ENCODE measurements at places on chromosomes 11 and 22.

- no peak for DNase-seq
Measured at GRCh38 chr11:2586087-2586792, 113.6 kb downstream of the KCNQ1OT1 start.

DNA sequence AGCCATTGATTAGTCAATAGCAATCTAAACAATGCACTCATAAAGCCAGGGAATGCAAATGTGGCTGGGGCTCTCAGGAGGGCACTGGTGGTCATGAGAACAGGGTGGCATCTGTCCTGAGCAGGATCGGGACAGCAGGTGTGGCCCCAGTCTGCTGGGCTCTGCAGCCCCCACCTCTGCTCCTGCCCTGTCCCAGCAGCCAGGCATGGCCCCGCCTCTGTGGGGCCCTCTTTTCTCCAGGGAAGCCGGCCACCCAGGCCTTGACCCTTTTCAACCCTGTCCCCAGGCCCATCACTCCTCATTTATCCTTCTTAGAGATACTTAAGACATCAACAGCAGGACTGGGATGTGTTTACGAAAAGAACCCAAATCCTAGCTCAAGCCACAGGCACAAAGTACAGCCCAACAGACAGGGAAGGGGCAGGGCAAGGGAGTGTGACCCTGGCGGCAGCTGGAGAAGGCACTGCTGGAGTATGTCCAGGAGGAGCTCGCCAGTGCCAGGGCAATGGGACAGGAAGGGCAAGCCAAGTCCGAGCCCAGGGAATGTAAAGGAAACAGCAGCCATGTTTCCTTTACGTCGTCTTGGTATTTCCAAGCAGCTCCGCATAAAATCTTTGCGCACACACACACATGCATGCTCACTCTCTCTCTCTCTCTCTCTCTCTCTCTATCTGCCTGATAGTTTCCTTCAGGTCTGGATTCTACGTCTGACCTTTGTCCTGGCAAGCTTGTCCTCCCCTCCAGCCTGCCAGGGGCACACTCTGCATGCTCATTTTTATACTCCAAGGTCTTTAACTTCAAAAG is 59.9 kb downstream of the DGCR2 start:
- no peak for DNase-seq

- no peak for DNase-seq
Measured at GRCh38 chr22:33871935-33872334, 48.3 kb downstream of the LARGE1 start.

DNA sequence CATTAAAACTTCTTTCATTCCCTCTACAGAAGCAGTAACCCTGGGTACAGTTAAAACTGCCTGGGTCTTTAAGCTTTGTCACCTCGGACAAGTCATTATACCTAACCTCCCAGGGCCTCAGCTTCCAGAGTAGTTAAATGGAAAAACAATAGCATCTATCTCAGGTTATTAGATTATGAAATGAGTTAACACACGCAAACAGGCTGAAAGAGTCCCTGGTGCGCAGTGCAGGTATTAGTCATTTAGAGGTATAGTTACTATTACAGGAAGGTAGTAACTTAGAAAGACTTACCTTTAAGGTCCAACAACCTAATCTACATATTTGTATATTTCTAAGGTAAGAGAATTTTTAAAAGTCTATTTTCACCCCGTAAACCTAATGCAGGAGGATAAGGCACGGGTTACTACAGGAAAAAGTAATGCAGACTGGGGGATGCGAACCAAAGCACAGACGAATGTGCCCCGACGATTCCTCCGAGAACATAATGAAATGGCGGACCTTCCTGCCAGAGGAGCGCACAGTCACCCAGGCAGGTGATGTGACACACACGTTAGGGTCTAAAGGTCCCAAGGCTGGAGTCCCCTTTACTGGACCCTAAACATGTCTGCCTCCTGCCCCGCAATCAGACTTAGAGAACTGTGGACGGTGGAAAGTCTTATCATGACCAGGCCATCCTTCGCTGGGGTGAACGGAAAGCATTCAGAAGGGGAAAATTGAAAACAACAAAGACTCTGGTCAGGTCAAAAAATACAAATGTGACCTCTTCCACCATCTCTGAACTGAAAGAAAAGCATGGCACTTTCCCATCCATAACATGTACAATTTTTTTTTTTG is 1.3 kb downstream of the NAP1L4 start:
- peak; percentile 48 for DNase-seq

DNA sequence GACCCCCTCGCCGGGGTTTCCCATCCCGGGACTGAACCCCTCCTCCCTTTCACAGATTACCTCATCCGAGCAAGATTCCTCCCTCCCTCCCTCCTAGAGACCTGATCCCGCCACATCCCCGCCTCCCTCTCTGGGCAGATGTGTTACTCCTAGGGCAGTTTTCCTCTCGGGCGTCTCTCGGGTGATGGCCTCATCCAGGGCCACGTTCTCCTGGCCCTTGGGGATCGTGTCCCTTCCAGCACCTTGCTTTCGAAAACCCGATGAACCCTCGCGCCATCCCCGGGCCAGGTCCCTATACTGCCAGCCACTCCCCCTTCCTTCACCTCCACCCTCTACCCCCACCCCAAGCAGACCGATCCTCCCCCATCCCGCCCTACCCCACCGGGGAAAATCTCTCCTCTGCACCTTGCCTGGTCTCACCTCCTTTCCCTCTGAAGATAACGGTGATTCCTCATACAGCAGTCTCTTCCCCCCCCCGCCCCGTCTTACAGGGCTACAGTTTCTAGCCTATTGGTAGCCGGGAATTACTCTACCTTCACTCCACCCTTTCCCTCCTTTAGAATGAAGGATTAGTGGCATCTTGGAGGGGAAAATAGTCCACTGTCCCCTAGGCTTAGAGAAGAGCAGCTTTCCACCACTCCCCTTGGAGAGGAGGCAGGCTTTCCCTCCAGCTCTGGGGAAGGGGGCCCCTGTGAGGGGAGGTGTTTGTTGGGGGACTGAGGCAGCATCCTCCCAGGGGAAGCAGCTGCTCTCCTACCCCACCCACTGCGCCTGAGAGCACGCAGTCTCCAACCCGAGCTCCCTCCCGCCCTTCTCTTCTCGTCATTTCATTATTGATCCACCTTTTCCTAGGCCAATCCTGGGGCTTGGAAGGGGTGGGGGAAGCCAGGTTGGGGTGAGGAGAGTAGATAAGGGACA is 1.2 kb downstream of the KMT2A start:
- peak; percentile 47 for DNase-seq

DNA sequence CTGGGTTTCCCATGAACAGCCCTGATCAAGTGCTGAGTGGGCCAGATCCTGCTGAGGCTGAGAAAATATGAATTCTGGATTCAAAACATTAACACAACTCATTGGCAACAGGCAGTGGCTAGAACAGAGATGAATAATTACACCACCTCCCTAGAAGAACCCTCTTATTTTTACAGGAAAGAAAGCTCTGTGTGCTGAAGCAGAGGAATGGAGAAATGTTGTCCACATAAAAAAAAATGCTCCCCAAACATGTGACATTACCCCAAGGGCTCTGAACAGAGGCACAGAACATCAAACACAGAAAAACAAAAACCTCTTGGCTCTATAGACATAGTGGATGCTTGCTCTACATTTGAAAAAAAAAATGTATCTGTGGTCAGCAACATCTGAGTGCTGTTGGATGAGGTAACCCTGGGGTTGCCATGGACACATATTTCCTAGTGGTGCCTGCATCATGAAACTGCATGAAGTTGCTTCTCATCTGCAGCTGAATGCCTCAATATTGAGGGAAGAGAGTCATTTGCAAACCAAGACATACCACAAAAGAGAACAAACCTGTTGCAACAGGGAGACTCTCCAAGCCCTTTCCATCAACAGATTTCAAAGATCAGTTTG is 98.8 kb downstream of the SNX19 start:
- DNase-seq = no peak

- DNase-seq = no peak
Measured at GRCh38 chr22:49570032-49570848, 257.4 kb downstream of the BRD1 start.

GRCh38 chr11:130031056-130031455 is 28.4 kb upstream of the PRDM10 start:
- DNase-seq = no peak

DNA sequence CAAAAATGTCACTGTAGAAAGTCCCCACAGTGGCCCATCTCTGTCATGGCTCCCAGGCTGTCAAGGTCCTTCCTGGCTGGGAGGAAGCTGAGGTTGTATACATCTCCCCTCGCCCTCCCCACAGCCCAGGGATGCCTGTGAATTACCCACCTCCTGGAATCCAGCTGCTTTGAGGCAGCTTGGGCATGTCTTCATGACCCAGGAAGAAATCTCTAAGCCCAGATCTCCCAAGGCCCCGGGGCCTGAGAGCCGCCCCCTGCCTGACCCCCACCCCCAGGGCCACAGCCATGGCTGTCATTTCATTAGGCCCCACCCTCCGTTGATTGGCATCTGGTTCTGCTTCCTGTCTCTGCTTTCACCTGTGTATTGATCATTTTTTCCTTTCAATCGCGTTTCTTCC is 207.5 kb downstream of the TBC1D22A start:
- no peak for DNase-seq

DNA sequence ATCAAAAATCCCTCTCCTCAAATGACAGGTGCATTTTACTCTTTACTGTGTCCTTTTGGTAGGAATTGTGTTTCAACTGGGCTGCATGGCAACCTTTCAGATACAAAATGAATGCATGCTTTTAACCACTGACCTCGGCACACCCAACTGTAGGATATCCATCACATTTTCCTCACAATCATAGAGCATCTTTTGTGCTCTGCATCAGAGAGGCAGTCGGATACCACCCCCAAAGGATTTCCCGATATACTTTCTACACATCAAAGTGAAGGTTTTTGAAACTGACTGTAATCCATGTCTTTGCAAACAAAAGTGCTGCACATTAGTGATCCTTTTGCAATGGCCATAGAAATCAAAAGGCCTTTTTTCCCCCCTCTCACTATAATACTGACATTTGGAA is 9.1 kb downstream of the ME3 start:
- no peak for DNase-seq

- DNase-seq = no peak
Measured at GRCh38 chr11:62680825-62681240, 2.0 kb upstream of the UBXN1 start.

GRCh38 chr22:50248196-50249081 is 2.6 kb downstream of the HDAC10 start:
- DNase-seq = no peak

DNA sequence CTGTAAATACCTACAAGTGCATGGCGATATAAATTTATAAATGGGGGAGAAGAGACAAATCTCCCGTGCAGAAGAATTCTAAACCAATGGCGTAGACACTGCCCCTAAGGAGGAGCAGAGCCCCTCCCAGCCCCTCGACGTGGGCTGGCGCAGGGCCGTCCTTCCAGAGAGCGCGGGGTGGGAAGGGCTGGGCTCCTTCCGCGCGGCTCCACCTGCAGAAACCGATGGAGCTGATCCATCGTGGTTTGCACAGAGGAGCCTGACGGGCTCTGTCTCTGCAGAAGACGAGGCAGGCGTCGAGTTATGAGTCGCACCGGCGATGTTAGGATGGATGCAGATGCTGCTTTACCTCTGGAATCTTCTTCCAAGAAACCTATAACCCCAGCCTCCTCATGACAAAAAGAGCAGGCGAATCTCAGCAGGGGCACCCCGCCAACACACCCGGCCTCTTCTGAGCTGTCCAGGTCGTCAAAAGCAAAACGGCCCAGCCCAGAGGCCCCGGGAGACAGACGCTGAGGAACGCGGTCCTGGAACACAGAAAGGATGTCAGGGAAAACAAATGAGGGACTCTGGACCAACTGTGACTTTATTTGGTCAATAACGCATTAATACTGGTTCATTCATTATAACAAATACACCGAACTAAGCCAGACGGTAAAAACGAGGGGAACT is 11.0 kb upstream of the B4GALNT4 start:
- DNase-seq = no peak

DNA sequence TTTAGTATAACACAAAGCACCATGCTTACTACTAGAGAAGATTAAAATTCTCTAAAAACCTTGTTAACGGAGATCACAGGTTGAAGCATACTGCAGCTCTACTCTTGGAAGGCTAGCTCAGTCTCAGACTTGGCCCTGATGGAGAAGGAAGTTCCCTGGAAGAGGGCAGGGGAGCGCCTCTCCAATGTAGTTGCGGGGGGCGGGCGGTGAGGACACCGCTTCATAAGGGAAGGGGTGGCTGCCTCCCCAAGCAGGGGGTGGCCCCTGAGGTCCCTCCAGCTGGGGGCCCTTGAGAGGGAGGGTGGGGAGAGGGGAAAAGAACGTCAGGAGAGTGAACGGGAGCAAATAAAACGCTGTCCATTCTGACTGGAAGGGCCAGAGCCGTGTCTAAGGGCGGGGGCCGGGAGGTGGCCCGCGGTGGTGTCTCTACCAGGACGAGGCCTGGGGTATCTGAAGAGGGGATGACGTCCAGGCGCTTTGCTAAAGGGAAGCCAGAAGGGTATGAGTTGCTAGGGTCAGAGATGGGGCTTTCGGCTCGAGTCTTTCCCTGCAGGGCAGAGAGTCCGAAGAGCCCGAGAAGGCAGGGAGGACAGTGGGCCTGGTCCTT is 553 bp upstream of the USP47 start:
- DNase-seq = no peak

- peak; percentile 13 for DNase-seq
Measured at GRCh38 chr11:4626207-4627099, 10.8 kb upstream of the OR51D1 start.

GRCh38 chr11:82682003-82682751 is 51.5 kb downstream of the FAM181B start:
- DNase-seq = no peak

- DNase-seq = no peak
Measured at GRCh38 chr11:67254798-67255197, 11.5 kb upstream of the GRK2 start.

GRCh38 chr22:19109198-19110063 is 12.8 kb downstream of the DGCR2 start:
- DNase-seq = peak; percentile 40

DNA sequence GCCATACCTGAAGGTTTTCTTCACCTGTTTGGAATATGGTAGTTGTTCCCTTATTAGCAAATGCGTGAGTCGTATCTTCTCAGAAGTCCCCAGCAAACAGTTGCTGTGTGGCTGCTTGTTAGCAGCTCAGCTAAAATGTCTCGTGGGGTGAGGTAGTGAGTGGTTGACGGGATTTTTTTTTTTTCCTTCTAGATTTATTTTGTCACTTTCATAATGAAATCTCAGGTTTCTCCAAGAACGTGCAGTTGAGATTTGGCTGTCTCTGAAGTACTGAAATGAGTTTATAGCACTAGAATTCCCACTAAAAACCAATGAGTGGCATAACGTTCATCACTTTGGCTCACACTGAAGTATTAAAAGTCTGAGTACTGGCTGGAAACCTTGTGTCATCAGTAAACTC is 16.8 kb downstream of the RCN1 start:
- DNase-seq = no peak

DNA sequence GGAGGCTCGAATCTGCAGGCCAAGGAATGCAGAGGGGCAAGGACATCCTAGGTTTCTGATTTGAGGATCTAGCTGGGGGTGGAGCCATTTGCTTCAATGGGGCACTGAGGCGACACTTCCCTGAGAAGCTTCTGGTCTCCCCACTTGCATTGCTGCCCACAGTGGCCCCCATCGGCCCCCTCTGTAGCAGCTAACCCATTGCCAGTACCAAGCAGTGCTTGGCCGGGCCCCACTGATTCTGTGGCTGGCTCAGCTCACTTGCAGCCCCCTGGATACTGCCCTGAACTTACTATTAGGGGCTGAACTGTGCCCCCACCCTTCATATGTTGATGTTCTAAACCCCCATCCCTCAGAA is 42.9 kb upstream of the SHISAL1 start:
- no peak for DNase-seq

Measured in T-helper 1 cell (primary cell).